Activated CD4-positive, alpha-beta memory T cell treated with anti-CD3 and anti-CD28 coated beads, Interleukin-2, amount 10 ng/mL, durations not matched to agents 7 days and 5 days (primary cell): ENCODE measurements at places on chromosomes 1 and 21. TPM values are rescaled to one million over a fixed set of nuclear protein-coding genes. Genes with fewer than 3 reads are reported as not detected.

Gene GJC2
- total RNA-seq: 0.38 TPM

Gene OR2L5
- not detected for total RNA-seq

GRCh38 chr1:224745924-224746323 is 129.8 kb downstream of the CNIH3 start:
- no peak for DNase-seq

Gene FCGR3B
- not detected for total RNA-seq

Gene FCGR1A
- 1.1 TPM for total RNA-seq

- DNase-seq: no peak
These were observed 4.3 kb downstream of the AGRN start for GRCh38 chr1:1024149-1024770.

DNA sequence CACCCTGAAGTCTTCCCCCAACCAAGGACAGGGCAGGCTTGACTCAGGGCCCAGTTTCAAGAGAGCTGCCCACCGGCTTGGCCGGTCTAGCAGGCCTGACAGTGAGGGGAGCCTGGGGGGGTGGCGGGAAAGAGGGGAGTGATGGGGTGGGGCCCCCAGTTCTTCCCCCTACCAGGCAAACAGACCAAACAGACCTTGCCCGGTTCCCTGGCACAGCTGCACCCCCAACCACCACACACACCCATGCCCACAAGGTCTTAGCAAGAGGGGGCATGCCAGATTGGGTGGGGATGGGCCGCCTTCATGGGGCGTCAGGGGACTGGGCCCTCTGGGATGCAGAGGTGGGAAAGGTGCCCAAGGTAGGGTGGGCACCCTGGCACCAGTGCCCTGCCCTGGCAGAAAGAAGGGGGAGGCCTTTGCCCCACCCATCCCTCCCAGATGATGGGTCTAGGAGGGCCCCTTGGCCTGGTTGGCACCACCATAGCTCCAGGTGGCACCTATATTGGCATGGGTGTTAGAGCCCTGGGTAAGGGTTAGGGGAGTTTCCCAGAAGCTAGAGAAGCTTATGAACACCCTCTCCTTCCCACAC is 8.9 kb downstream of the ZBTB7B start:
- no peak for DNase-seq

DNA sequence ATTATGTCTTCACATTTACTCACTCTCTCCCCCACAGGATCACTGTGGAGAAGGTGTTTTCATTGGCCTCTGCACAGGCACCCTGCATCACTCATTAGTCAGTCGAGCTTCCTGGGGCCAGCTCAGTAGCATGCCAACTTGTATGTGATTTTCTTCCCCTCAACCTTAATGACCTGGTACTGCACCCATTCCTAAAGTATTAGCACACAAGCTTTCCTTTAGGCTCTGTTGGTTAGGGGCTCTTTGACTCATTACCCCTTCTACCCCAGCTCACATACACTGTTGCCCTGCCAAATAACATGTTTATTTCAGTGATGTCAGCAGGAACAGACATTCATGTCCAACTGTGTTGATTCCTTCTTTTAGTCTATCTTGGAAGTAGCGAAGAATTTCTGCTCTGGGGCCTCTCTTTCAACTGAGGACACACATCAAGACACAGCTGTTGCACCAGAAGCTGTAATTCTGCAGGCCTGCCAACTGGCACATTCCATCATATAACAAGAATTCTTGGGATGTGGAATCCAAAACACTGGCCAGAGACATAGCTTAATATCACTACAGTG is 603.5 kb upstream of the ADAMTS5 start:
- no peak for DNase-seq

Gene CHODL
- total RNA-seq: 0.20 TPM

- DNase-seq: peak; percentile 82
These were observed 22.9 kb downstream of the KCNA10 start for GRCh38 chr1:110495926-110496600.

Gene GRHL3
- 0.10 TPM for total RNA-seq

- no peak for DNase-seq
These were observed 10.7 kb downstream of the PCAT6 start for GRCh38 chr1:202821467-202821866.

- DNase-seq: no peak
These were observed 350.9 kb downstream of the S1PR1 start for GRCh38 chr1:101587741-101588140.

Gene CTTNBP2NL
- total RNA-seq: 3.6 TPM

DNA sequence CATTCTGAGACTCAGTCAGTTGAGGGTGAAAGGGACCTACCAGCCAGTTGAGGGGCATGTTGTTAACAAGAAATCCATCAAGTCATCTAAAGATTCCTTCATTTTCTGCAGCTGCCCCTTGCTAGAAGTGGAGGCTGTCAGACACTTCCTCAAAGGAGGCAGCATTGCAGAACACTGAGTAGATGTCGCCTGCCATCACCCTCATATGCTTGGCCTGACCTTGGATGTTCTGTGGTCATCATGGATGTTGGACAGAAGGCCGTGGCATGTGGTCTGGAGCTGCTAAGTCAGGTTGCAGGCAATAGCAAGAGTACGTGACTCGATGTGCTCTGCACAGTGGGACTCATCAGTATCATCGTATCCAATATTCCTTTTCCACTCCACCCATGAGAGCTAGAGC is 70.6 kb downstream of the GATAD2B start:
- DNase-seq: no peak

DNA sequence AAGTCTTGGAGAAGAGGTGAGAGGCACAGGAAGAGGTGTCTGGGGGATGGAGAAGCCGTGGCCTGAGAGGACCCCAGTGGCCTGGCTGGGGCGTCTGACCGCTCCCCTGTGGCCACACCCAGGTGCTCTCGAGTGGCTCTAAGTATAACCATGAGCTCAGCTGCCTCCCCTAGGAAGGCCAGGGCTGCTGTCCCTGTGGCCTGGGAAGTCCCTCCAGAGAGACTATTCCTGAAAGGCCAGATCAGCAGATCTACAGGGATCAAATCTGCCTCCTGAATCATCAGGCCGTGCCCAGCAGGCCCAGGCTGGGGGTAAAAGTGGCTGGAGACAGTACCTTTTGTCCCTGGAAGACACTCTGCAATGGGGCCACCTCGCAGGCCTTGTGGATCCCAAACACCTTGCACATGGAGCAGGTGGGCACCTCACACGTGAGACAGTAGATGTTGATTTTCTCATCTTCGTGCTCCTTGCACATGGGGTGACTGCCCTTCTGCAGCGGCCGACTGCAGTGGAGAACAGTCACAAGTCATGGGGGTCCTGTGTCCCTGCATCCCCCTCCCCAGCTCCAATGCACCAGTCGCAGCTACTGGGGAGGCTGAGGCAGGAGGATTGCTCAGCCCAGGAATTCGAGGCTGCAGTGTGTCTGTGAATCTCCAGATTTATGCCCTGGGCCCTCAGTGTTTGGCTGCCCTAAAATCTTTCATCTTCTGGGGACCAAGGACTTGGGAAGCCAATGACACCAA is 6.4 kb downstream of the TRIM63 start:
- no peak for DNase-seq

Gene CCDC27
- not detected for total RNA-seq

GRCh38 chr1:39808784-39809517 is 20.3 kb upstream of the BMP8B start:
- no peak for DNase-seq

Gene LEFTY1
- total RNA-seq: not detected

DNA sequence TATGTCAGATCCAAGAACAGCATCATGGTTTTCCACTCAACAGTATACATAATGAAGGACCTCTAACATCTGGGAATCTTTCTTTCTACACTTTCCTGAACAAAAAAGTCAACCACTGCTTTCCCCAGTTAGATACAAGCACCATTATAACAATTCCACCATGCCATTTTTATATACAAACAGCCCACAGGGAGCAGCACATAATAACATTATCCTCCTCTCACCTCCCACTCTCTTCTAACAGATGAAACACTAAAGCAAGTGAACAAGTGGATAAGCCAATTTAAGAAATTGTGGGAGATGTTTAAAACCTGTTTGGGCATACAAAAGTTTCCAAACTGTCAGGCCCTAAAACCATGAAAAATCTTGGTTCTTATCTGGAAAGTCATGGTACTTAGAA is 29.4 kb upstream of the PRRC2C start:
- DNase-seq: no peak

Gene SLC1A7
- total RNA-seq: not detected

- no peak for DNase-seq
These were observed 100.0 kb downstream of the SLC25A24 start for GRCh38 chr1:108100148-108100547.

GRCh38 chr1:7234471-7234755 is 449.2 kb downstream of the CAMTA1 start:
- peak; percentile 0 for DNase-seq

DNA sequence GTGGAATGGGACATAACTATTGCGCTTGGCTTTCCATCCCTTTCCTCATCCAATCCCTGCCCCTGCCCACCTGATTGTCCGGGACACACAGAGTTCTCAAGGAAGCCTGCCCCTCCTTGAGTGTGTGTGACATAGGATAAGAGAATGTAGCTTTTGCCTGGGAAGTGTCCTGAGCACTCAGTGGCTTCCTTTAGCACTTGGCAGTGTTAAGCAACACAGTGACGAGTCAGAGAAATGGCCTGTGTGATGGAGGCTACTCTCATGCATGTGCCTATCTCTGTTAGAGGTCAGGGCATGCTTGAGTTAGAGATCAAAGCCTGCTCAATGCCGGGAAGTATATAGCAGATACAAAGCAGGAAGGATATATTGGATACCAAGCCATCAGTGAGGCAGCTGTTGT is 289.5 kb downstream of the SIPA1L2 start:
- no peak for DNase-seq

GRCh38 chr1:198679535-198680173 is 40.8 kb downstream of the PTPRC start:
- DNase-seq: peak; percentile 73

Gene HRNR
- not detected for total RNA-seq

GRCh38 chr1:33368431-33368830 is 47.5 kb upstream of the A3GALT2 start:
- DNase-seq: no peak

- no peak for DNase-seq
These were observed 276.3 kb upstream of the PTBP2 start for GRCh38 chr1:96445302-96445701.

Gene CELA2A
- not detected for total RNA-seq

DNA sequence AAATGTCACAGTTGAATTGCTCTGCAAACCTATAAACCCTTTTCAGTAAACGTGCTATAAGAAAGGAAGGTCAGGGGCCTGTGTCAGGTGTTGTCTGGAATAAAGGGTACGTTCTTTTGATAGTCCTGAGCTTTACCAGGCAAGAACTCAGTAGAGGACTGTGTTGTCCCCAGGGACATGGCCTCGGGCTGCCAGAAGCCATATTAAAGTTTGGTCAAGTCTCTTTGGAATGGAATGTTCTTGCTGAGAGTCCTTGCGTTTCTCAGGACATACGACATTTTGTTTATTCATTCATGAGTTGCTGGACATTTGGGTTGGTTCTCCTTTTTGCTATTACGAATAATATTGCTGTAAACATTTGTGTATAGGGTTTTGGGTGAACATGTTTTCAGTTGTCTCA is 16.8 kb downstream of the VPS13D start:
- no peak for DNase-seq

DNA sequence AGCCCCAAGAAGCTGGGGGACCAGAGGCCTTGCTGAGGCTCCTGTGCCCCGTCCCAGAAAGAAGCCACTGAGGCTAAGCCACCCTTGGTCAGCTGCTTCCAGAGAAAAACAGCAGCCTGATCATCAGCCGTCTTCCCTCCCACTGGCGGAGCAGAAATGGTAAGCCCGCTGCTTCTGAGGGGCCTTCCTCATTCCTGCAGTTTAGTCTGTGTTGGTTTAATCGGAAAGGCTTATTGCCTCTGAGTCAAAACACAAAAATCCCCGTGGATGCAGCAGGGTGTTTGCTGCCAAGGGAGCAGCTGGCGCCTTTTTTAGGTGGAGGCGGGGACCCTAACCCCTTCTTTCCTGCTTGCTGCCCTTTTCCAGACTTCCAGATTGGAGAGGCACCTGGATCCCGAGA is 33.9 kb downstream of the SPSB1 start:
- no peak for DNase-seq

- DNase-seq: no peak
These were observed at the start of gene SYT2 for GRCh38 chr1:202710070-202711045. Gene SYT2, minus strand, starts transcription at chr1:202710454. Its CDS starts 104,682 bp downstream, at chr1:202605772.

GRCh38 chr1:63723602-63724001 is 50.2 kb upstream of the ROR1 start:
- DNase-seq: no peak

DNA sequence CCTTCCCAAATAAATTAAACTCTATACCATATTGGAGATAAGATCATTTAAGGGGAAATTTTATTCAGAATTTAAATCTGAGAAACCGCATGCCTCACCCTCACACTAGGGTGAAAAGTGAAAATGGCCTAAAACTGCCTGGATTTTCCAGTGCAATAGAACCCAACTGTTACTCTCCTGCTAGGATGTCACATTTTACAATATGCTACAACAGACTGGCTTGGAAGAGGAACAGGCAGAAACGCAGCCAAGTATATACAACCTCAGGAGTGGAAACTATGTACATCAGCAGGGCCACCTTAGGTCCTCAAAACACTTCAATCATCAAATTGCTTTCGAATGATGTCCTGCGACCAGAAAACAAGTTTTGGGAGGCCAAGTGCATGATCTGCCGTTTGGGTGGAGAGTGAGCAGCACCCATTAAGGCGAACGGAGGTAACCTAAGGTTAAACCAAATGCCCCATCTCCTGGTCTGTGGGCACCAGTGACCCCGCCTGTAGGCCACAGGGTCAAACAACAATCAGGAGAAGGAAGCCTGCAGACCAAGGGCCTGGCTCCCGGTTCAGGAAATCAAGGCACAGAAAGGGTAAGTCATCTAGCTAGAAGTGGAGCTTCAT is 4.9 kb downstream of the RCAN1 start:
- no peak for DNase-seq

GRCh38 chr1:23799570-23800399 is 769 bp downstream of the GALE start:
- peak; percentile 68 for DNase-seq

DNA sequence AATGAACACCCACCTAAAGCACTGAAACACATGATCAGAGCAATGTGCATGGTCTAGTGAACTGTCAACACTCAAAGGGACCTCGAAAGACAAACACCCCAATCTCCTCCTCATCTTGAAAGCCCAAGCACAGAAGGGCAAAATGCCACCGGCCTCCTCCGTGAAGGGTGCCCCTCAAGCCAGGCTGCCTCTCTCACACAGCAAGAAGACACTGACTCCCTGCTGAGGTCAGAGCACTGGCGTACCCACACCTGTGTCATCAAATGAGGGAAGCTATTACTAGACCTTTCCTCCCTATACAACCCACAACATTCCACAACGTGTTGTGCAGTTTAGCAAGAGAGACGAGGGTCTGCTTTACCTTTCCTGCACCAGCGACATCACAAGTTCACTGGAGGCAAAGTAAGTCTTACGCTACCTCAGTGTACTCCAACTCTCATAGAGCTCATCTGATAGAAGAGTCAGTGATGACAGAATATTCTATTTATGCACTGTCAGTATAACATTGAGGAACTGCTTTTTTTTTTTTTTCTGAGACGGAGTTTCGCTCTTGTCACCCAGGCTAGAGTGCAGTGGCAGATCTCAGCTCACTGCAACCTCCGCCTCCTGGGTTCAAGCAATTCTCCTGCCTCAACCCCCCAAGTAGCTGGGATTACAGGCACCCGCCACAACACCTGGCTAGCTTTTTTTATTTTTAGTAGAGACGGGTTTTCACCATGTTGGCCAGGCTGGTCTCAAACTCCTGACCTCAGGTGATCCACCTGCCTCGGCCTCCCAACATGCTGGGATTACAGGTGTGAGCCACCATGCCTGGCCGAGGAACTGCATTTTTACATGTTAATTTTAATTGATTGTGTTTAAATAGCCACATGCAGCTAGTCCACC is 3.3 kb downstream of the SH3BP5L start:
- no peak for DNase-seq
